ENCODE measurements at places on chromosomes 11 and 22.

DNA sequence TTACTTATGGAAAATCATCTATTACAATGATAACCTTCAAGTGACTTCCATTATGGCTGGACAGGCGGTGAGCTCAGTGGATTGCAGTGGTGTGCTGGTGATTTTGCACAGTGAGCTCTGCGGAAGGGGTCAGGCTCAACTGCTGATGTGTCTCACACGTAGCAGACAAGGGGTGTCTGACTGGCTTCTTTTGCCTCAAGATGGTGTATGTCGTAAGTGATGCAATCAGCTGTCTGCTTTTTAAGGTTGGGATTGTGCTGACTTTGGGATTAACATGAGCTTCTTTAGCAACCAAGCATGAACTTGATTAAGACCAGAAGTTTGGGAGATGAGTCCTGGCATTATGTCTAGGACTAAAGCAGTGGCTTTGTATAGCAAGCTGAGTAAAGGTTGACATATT, 49.5 kb downstream of the POLD3 start:
- no peak for DNase-seq

DNA sequence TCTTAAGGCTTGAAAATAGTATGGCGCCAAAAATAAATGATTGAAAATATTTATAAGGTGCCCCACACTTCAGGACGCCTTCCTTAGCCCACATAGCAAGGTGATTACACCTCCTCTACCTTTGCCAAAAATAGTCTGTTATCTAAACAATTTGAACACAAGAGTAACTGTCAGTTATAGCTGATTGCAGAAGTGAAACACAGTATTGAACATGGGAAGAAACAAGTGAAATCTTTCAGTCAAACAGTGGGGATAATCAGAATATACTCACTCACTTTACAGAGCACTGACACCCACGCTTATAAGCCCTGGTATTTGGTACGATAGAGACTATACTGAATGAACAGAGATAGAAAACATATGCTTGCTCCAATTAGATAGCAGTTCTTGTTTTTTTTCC, 203.1 kb downstream of the RAB38 start:
- DNase-seq = no peak

DNA sequence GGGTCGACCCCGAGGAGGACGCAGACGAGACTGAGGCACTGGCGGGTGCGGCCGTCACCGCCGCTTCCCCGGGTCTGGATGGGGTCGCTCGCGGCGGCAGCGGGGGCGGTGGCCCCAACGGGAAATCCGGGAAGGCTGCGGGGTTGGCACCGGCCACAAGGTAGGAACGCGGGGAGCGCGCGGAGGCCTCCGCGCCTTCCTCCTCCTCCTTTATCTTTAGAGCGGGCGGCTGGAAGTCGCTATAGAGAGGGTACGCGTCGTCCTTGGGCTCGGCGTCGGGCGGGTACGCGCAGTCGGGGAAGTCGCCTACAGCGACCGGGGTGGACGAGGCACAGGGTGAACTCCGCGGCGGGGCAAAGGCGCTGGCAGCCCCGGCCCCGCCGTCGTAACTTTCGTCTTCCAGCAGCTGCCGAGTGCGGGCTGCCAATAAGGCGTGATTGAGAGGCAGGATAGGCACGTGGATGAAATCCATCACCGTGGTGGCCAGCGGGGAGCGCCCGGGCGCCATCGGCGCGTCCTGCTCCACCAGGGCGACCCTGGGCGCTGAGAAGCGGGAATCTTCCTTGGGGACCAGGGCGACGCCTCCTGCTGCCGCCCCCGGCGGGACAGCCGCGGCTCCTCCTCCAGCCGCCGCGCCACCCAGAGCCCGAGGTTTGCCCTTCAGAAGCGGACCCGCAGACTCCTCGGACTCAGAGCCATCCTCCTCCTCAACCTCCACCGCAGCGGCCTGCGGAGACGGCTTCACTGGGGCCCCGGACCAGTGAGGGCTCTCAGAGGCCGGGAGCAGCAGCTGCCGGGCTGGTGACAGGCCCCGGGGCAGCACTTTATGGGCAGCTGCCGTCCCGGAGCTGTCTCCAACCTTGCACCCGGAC, 1.7 kb downstream of the PGR start:
- DNase-seq = no peak

GRCh38 chr11:102177974-102178631, 67.9 kb downstream of the YAP1 start:
- DNase-seq = no peak

GRCh38 chr11:64536396-64536941, 54.6 kb upstream of the SLC22A12 start:
- no peak for DNase-seq
